Activated CD8-positive, alpha-beta memory T cell treated with anti-CD3 and anti-CD28 coated beads for 1 hour (primary cell): ENCODE measurements at places on chromosomes 2 and 18.

- DNase-seq: no peak
Measured at GRCh38 chr18:5449858-5450509, 93.8 kb downstream of the EPB41L3 start.

GRCh38 chr2:225630824-225631533, 231.5 kb downstream of the NYAP2 start:
- no peak for DNase-seq

GRCh38 chr2:209773377-209773776, 1.7 kb downstream of the UNC80 start:
- DNase-seq: no peak

GRCh38 chr2:80302314-80303005, 2.1 kb downstream of the LRRTM1 start:
- no peak for DNase-seq

DNA sequence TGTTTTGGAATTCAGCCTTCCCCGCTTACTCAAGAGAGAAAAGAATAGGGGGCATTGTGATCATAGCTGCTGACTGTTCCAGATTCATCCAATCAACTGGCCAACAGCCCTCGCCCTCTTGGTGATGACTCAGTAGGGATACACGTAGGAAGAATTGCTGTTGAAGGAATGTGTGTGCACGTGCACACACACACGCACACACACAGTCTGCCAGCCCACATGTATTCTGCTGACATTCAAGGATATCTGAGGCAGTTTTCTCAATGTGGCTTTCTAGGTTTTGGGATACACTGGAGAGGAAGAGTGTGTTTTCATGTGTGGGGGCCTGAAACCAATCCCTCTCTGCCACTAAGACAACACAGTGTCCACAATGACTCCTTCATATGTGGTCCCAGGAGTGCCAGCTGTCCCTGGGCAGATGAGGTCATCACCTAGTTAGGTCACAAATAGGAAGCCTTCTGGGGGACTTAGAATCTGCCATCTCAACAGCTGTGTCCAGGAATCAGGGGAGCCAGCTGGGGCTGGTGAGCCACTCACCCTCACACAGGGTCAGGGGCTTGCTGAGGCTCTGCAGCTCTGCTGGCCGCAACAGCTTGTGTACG, 352.6 kb downstream of the SS18 start:
- DNase-seq: no peak

- DNase-seq: no peak
Measured at GRCh38 chr18:54604211-54604610, 13.2 kb downstream of the DYNAP start.

GRCh38 chr18:41936471-41937134, 18.4 kb upstream of the PIK3C3 start:
- no peak for DNase-seq

GRCh38 chr2:70458661-70459060, 95.0 kb downstream of the TGFA start:
- no peak for DNase-seq

- DNase-seq: no peak
Measured at GRCh38 chr2:105576440-105577241, 168.1 kb upstream of the NCK2 start.

DNA sequence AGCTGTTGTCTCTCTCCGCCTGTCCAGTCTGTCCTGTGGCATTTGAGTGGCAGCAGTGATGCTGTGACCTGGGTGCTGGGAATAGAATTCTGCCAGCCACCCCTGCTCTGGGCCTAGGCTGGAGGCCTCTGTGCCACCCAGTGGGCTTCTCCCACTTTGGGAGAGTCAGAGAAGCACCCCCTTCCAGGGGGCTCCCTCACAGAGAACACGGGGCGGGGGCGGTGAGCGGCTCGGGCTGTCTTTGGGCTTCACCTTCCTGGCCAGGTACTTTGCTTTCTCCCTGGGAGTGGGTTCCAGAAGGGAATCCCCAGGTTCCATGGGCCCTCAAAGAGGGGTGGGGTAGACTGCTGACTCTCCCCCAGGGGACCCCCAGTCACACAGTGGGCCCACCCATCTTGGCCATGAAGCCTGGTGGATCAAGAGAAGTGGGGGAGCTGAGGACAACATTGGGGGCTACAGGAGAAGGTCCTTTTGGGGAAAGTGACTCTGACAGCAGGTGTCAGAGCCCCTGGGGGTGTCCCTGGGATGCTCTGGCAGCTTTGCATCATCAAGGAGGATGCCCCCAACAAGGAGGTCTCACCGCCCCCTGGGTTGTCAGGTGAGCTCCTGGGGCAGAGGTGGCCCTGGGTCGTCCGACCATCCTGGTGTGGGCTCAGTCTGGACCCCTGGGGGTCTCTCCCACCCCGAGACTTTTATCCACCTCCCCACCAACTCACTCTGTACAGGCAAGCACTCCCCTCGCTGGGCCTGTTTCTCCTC, 18.8 kb upstream of the BOK start:
- DNase-seq: no peak

DNA sequence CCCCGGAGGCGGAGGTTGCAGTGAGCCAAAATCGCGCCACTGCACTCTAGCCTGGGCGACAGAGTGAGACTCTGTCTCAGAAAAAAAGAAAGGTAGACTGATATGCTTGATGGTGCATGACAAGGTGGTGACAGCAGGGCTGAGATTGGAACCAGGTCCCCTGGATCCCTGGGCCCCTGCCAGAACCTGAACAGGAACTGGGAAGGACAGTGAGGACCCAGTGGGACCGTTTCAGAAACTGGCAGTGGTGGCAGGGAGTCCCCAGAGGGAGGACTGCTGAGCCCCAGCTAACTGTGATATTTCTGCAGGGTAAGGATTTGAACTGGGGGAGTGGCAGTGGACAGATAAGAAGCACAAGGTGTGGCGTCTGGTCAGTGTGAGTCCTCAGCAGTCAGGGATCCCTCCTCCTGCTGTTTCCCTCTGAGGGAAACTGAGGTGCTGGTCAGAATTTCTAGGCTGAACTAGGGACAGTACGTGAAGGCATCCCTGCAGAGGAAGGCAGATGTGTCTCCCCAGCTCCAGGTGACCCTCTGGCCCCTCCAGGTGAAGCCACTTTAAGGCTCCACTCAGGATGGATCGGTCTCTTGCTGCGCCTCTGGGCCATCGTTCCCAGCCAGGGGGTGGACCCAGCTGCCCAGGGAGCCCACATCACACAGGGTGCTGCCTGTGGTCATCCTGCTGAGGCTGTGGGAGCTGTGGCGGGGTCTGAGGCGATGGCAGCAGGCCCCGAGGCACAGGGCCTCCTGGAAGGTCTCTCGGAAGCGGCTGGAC, 5.6 kb downstream of the NMUR1 start:
- DNase-seq: no peak

DNA sequence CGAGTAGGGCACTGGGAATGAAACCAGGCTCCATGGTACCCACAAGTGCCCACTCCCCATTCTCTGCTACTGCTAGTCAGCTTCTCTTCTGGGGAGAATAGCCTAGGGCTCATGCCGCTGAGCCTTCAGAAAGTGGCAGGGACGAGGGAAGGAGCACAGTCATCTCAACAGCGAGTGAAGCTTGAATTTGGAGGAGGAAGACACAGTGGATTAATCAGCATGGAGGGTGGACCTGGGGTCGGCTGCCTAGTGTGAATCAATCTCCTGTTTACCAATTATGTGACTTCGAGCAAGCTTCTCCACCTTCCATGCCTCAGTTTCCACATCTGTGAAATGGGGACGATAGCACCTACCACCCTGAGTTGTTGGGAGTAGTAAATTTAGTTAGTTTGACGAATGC, 157.0 kb downstream of the SEPTIN10 start:
- DNase-seq: no peak

GRCh38 chr2:135424849-135425248, 106.2 kb downstream of the ZRANB3 start:
- no peak for DNase-seq

GRCh38 chr2:58539973-58540372, 298.8 kb upstream of the FANCL start:
- DNase-seq: no peak

- DNase-seq: no peak
Measured at GRCh38 chr2:172119089-172119488, 16.4 kb upstream of the DLX2 start.
